ENCODE measurements at places on chromosomes 3 and 15.

DNA sequence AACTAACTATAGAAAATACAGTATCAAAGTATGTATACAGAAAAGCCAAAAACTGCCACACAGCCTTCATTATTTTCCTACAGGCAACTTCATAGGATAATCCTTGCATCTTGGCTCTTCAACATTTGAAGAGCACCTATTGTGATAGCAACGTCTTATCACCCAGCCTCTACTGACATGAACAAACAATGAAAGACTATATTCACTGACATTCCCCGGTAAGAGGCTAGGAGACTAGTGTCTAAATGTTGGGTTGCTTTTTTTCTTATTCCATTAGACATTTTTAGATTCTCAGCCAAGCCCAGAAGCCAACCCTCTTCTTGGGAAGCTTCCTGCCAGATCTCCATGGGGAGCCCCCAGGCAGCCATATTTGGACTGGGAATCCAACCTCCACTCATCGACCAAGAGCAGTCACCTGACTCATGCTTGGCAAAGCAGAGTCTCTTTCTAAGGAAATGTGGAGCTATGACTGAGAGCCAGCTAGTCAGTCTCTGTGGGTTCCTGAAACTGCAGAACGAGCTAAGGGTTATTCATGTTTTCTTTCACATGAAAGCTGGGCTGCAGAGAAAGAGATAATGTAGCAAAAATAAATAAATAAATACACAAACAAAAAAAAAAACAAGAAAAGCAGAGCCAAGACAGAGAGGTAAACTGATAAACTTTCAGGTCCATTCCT lies 227.5 kb downstream of the MAGI1 start:
- DNase-seq, result no peak

DNA sequence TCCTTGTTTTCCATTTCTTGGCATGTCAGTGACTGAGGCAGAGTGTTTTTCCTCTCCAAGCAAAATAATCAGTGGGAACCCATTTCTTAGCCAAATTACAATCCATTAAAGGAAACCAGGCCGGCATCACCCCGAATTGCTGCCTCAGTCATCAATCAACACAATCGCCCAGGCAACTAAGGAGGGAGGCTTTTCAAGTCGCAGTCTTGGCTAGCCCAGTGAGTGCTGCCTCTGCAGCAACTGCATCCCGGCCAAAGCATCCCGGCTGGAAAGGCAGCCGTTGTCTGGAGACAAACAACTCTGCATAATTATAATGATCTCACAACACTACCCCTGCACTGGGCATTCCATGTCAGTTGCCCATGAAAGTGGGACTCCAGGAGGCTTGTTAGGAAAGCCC lies 213.5 kb upstream of the PRICKLE2 start:
- DNase-seq, result no peak

DNA sequence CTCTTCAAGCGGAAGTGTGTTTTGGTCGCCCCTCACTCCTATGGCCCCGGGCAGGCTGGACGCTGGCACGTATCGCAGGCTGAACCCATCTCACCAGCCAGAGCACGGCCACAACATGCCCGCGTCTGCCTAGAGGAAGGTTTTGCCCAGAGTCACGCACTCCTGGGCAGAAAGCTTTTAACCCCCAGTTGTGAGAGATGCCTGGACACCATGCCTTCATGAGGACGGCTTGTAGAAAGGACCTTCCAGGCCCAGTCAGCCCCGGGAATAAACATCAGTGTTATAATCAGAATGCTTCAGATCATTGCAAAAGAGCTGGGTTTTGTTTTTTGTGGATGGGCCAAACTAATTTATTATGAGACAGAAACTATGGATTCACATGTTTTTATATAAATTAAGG lies 16.5 kb downstream of the CYFIP1 start:
- DNase-seq, result no peak

DNA sequence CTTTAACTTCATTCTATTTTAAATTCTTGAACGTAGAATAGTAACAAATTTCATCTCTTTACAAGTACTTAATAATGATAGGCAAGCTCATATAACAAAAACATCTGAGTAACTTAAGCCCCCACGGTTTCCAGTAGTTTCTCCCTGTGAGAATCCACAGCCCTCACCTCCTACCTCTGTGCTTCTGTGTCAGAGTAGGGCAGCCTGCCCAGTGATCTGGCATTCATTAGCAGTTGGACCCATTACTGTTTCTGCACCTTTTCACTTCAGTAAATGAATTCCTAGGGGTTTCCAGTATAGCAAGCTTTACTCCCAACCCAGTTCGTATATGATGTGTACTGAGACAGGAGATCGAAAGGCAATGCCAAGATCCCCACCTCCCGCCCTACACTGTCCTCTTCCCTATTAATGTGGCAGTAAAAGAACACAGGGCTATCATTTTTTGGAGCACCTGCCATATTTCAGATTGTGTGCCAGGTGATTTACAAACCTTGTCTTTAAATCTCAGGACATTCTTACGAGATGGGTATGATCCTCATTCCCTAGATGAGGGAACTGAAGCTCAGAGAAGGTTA lies 40.8 kb downstream of the EIF2AK4 start:
- no peak for DNase-seq

DNA sequence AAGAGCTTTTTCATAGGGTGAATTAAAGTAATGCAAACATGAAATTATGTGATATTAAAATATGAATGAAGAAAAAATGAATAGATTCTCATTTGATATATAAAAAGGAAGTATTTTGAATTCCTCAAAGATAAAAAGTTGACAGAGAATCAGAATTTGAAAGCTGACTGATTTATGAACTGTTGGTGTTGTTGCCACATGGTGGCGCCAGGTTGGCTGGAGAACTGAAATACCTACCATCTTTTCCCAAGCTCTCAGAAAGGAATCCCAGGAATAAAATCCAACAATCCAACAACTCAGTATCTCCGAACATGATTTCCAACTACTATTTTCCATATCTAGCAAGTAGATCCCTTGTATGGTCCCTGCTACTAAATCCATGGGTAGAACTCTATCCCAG lies 3.1 kb downstream of the MYRIP start:
- DNase-seq, result peak; percentile 58

- DNase-seq, result no peak
These were observed 211.5 kb upstream of the P2RY1 start for GRCh38 chr3:152623286-152623911.

DNA sequence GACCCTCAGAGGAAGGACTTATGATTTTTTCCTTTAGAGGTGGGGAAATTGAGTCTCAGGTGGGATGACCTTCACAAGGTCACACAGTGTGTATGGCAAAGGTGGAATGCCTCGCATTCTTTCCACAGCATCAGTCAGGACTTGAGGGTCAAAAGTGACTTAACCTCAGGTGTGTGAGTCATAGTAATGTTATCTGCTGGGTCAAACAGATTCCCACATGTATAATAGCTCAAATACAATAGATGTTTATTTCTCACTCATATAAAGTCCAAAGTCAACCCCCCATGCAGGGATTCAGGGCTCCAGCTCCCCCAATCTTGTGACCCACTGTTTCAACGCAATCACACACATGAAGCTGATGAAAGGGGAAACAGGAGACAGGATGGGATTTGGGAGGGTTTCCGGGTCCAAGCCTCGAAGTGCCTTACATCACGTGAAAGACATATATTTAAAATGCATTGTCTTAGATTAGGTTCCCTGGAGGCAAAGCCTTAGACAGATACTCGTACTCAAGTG lies 34.0 kb upstream of the CCDC174 start:
- DNase-seq, result no peak

- DNase-seq, result no peak
These were observed 188.4 kb downstream of the RAP2B start for GRCh38 chr3:153350420-153350819.

DNA sequence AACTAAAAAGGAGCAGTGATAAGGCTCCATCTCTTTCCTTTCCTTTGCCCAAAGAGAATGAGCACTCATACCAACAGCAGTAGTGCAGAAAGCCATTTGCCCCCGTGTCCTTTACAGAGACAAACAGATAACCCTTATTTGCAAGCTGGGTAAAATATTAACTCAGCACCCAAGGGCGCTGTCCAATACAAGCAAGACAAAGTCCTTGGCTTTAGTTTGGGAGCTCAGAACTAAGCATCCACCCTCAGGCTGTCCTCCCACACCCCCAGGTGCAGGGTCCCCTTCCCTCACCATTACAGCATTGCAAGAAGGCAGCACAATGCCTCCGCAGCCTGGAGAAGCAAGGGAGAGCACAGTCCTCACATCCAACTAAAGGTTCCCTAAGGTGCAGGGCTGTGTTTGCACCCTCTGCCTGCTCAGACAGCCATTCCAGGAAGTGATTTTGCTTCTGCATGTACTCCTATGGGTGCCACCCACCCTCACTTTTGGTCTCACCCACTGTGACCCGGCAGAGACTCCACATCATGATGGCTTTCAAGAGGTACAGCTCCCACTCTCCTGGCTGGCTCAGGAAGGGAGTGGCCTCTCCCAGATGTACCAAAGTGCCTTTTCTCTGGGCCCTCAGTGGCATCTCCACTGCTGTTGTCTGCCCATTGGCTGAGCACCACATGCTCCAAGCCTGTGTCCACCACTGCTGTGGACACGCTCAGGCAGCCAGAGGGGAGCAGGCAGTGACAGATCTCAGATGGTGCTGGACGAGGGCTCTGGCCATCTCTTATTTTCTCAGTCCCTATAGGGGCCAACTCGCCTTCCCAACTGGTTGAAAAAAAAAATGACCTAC lies 34.1 kb upstream of the HES1 start:
- DNase-seq, result no peak

Data from NCI-H345 (cell line).